ENCODE measurements at places on chromosomes 1 and 21. TPM values are rescaled to one million over a fixed set of nuclear protein-coding genes. Genes with fewer than 3 reads are reported as not detected.

GRCh38 chr21:43940329-43941050, 71.6 kb upstream of the TRAPPC10 start:
- no peak for DNase-seq

GRCh38 chr1:209412036-209412435, 171.5 kb upstream of the CAMK1G start:
- no peak for DNase-seq

DNA sequence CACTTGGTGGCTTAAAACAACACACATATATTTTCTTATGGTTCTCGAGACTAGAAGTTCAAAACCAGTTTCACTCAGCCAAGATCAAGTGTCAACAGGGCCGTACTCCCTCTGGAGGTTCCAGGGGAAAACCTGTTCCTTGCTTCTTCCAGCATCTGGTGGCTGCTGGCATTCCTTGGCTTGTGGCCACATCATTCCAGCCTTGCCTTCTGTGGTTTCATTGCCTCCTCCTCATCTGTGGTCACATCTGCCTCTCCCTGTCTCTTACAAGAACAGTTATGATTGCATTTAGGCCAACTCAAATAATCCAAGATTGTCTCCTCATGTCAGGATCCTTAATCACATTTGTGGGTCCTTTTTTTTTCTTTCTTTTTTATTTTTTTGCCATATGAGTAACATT, 240.7 kb upstream of the HOOK1 start:
- DNase-seq, result no peak

GRCh38 chr1:4637616-4638344, 16.6 kb upstream of the AJAP1 start:
- DNase-seq, result no peak

- DNase-seq, result no peak
These were observed 2.6 kb downstream of the E2F2 start for GRCh38 chr1:23528250-23528978.

The PLEKHA6 gene
- 58.5 TPM for polyA plus RNA-seq

The HLX gene
- 10.3 TPM for polyA plus RNA-seq

The ICOSLG gene
- 6.3 TPM for polyA plus RNA-seq
